Natural killer cell (primary cell): ENCODE measurements at places on chromosomes 3 and 15. TPM values are rescaled to one million over a fixed set of nuclear protein-coding genes. Genes with fewer than 3 reads are reported as not detected.
A peak's percentile ranks its signal among the peaks of the same experiment; 100 is the strongest.

- H3K27me3 ChIP-seq = no peaks in the 10 kb centered on the region
- peak overlapping the region; percentile 69 for H3K27ac ChIP-seq
- no peak overlapping the region for H3K4me3 ChIP-seq
- H3K36me3 ChIP-seq = no peaks in the 10 kb centered on the region
- no peak for DNase-seq
Observed at GRCh38 chr3:16290827-16291196, 25.8 kb downstream of the OXNAD1 start.

GRCh38 chr15:99981191-99981647, 248.0 kb upstream of the LYSMD4 start:
- H3K27me3 ChIP-seq = peaks cover 3% of the 10 kb centered on the region
- H3K4me1 ChIP-seq = peaks cover 7% of the 10 kb centered on the region
- H3K36me3 ChIP-seq = no peaks in the 10 kb centered on the region
- H3K27ac ChIP-seq = no peak overlapping the region
- H3K4me3 ChIP-seq = no peak overlapping the region
- no peak for DNase-seq

- no peak overlapping the region for H3K4me3 ChIP-seq
- H3K27me3 ChIP-seq = no peaks in the 10 kb centered on the region
- no peaks in the 10 kb centered on the region for H3K36me3 ChIP-seq
- no peaks in the 10 kb centered on the region for H3K4me1 ChIP-seq
- no peak overlapping the region for H3K27ac ChIP-seq
- no peak for DNase-seq
Observed at GRCh38 chr15:82312586-82313349, 36.5 kb downstream of the GOLGA6L10 start.

DNA sequence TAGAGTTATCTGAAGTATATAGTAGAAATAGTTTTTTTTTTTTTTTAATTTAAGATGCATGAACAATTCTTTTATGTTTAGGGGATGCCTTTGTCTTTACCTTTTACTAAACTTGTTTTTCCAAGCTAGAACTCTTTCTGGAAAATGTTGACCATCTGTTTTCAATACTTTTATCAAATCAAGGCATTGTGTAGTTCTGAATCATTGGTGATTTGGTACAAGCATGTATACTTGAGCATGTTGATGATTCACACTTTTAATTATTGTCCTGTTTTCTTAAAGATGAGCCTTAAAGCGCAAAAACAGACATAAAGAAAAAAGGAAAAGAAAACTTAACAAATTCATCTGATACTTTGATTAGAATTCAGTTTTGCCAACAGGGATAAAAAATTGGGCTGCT, 28.3 kb downstream of the PDCD6IP start:
- H3K27ac ChIP-seq = no peak overlapping the region
- no peak for DNase-seq
- H3K4me1 ChIP-seq = no peaks in the 10 kb centered on the region
- no peak overlapping the region for H3K4me3 ChIP-seq
- peaks cover 75% of the 10 kb centered on the region for H3K36me3 ChIP-seq
- no peaks in the 10 kb centered on the region for H3K27me3 ChIP-seq

DNA sequence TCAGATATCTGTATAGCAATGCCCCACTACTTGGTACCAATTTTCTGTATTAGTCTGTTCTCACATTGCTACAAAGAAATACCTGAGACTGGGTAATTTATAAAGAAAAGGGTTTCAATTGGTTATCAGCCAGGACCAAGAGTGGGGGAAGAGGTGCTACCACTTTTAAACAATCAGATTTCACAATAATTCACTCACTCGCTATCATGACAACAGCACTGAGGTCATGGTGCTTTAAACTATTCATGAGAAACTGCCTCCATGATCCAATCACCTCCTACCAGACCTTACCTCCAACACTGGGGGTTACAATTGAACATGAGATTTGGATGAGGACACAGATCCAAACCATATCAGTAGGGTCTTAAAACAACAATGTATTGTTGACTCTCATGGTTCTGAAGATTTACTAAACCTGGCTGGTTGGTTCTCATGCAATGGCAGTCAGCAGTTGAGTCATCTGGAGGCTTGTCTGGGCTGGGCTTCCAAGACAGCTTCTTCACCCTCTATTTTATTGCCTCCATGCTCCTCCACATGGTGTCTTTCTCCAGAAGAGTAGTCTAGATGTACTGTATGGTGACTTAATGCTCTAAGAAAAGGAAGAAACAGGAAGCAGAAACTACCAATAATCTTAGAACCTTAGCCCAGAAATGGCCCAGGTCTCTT, 21.2 kb upstream of the TM4SF4 start:
- H3K27ac ChIP-seq = no peak overlapping the region
- H3K36me3 ChIP-seq = no peaks in the 10 kb centered on the region
- H3K4me3 ChIP-seq = no peak overlapping the region
- peaks cover 9% of the 10 kb centered on the region for H3K4me1 ChIP-seq
- no peaks in the 10 kb centered on the region for H3K27me3 ChIP-seq
- no peak for DNase-seq

GRCh38 chr3:196619223-196619622, 20.3 kb upstream of the NRROS start:
- no peak overlapping the region for H3K27ac ChIP-seq
- no peaks in the 10 kb centered on the region for H3K36me3 ChIP-seq
- DNase-seq = no peak
- H3K4me1 ChIP-seq = peaks cover 20% of the 10 kb centered on the region

GRCh38 chr3:72004749-72005292, 219.9 kb upstream of the PROK2 start:
- H3K27me3 ChIP-seq = no peaks in the 10 kb centered on the region
- no peak overlapping the region for H3K4me3 ChIP-seq

GRCh38 chr3:172177046-172177445, 137.7 kb downstream of the FNDC3B start:
- H3K27ac ChIP-seq = no peak overlapping the region
- H3K36me3 ChIP-seq = no peaks in the 10 kb centered on the region
- peaks cover 44% of the 10 kb centered on the region for H3K4me1 ChIP-seq
- H3K27me3 ChIP-seq = no peaks in the 10 kb centered on the region
- no peak for DNase-seq
- no peak overlapping the region for H3K4me3 ChIP-seq

GRCh38 chr3:10335871-10336622, 15.1 kb upstream of the SEC13 start:
- no peaks in the 10 kb centered on the region for H3K4me1 ChIP-seq
- H3K4me3 ChIP-seq = no peak overlapping the region
- DNase-seq = no peak

DNA sequence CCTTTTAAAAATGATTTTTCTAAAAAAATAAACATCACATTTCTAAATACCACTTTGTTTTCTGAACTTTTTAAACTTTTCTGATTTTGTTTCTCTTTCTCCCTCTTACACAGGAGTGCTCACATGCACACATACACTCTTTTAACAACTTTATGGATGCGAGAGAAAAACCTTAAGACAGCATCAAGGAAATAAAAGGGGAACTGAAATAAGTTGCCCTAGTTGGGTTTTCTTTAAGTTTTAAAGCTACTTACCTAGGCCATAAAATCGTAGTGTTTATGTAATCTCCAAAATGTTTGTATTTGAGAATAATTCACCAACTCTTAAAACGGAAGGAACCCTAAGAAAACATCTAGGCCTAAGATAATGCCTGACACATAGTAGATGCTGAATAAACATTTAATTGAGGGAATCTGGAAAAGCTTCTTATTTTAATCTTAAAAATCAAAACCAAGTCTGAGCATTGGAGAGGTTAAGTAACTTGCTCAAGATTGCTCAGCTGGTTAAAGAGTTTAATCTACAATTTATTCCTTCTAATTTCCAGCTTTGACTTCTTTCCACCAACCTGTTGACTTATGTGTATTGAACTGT, 1.2 kb upstream of the BBX start:
- no peaks in the 10 kb centered on the region for H3K36me3 ChIP-seq
- DNase-seq = no peak
- no peak overlapping the region for H3K4me3 ChIP-seq
- H3K27me3 ChIP-seq = no peaks in the 10 kb centered on the region
- H3K27ac ChIP-seq = peak overlapping the region; percentile 8

- H3K36me3 ChIP-seq = no peaks in the 10 kb centered on the region
- H3K27ac ChIP-seq = no peak overlapping the region
- H3K27me3 ChIP-seq = no peaks in the 10 kb centered on the region
- no peak for DNase-seq
- no peak overlapping the region for H3K4me3 ChIP-seq
- no peaks in the 10 kb centered on the region for H3K4me1 ChIP-seq
Observed at GRCh38 chr3:104472221-104472620, 894.5 kb upstream of the ALCAM start.

DNA sequence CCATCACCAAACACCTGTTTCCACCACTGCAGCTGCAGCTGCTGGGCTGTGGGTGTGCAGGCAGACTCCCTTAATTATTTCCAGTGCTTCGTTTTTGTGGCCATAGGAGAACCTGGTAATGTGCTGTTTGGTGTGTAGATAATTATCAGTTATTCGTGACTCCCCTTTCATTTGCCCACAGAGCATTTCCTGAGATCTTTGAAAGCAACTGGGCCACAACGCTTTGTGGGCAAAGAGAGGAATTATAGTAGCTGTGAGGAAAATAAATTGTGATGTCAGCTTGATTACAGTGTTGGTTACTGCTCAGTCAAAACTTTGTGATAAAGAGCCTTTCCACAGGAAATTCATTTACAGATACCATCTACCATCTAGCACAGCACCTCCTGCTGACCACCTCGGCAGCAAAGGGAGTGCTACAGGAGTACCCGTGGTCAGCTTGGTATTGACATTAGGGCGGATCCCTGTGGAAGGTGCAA, 193.3 kb upstream of the SLCO3A1 start:
- peak; percentile 18 for DNase-seq
- peaks cover 10% of the 10 kb centered on the region for H3K27me3 ChIP-seq

GRCh38 chr3:196886144-196886543, 18.4 kb downstream of the SENP5 start:
- H3K4me3 ChIP-seq = no peak overlapping the region
- no peaks in the 10 kb centered on the region for H3K4me1 ChIP-seq
- H3K36me3 ChIP-seq = peaks cover 20% of the 10 kb centered on the region

DNA sequence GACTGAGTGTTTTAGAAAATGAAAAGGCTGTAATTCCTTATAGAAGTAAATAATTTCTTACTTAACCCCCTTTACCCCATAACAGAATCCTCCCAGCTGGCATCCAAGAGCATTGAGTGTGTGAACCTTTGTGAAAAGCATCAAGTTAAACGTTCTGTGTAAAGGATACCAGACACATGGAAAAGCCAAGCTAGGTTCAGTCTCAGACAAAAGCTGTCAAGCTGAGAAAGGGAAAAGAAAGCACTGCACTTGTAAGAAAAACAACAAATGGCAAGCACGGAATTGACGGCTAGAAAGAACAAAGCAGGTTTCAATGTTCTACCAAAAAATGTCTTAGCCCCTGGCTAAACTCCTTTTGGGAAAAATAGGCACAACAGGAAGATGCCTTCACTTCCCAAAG, 176.5 kb downstream of the FHIT start:
- no peaks in the 10 kb centered on the region for H3K4me1 ChIP-seq
- no peak for DNase-seq
- no peaks in the 10 kb centered on the region for H3K27me3 ChIP-seq
- H3K4me3 ChIP-seq = no peak overlapping the region

GRCh38 chr15:66953523-66954229, 111.7 kb upstream of the SMAD3 start:
- no peaks in the 10 kb centered on the region for H3K27me3 ChIP-seq
- peaks cover 3% of the 10 kb centered on the region for H3K4me1 ChIP-seq
- H3K27ac ChIP-seq = no peak overlapping the region

- no peak for DNase-seq
- H3K4me1 ChIP-seq = peaks cover 43% of the 10 kb centered on the region
- no peak overlapping the region for H3K27ac ChIP-seq
Observed at GRCh38 chr3:186181901-186182300, 73.0 kb upstream of the ETV5 start.

GRCh38 chr15:39748276-39748675, 34.4 kb downstream of the FSIP1 start:
- peaks cover 6% of the 10 kb centered on the region for H3K4me1 ChIP-seq
- no peaks in the 10 kb centered on the region for H3K27me3 ChIP-seq
- H3K4me3 ChIP-seq = no peak overlapping the region
- no peaks in the 10 kb centered on the region for H3K36me3 ChIP-seq
- no peak overlapping the region for H3K27ac ChIP-seq

Gene ARID3B
- 56.4 TPM for total RNA-seq

Gene SLC9C1
- not detected for total RNA-seq

Gene ITPKA
- total RNA-seq = not detected

Gene TRAT1
- total RNA-seq = 2.4 TPM

Gene SERINC4
- 0.18 TPM for total RNA-seq

Gene FANCD2OS
- total RNA-seq = not detected

Gene LRTM1
- not detected for total RNA-seq

Gene CNOT10
- total RNA-seq = 53.8 TPM

Gene LOXL1
- 1.3 TPM for total RNA-seq

Gene AHSG
- total RNA-seq = not detected
